Left renal pelvis (tissue), 4 donors: ENCODE measurements at places on chromosomes 16 and 17.

DNA sequence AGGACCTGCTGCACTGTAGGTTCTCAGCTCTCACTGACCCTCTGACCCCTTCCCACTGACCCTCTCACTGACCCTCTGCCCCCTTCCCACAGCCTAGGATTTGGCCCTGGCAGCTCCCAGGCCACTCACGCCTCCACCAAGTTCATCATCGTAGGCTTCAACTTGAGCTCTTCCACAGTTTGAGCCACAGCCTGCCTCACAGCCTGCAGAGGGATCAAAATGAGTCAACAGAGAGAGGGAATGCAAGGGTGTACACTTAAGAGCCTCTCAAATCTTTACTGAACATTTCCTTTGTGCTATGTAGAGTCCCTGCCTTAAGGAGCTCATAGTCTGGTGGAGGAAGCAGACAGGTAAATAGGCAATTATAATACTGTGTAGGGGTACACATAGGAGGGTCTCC, 12.1 kb downstream of the HEATR9 start:
- DNase-seq: no peak

GRCh38 chr16:10138881-10139280, 43.3 kb downstream of the GRIN2A start:
- DNase-seq: no peak

DNA sequence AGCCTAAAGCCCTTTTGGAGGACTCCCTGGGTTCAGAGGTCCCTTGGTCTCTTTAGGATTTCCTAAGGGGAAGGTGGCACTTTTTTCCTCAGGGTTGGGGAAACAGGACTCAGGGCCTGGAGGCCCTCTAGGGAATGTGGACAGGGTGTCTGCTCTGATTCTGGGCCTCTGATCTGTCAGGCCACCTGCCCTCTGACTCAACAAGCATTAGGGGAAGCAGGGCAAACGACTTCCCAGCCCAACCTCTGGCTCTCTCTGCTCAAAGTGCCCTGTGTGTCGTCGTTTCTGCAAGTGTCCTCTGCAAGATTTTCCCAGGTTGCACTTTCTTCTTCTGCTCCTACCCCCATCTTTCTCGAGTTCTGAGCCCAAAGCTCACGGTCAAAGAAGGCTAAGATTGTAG, 6.6 kb upstream of the IGFBP4 start:
- no peak for DNase-seq

DNA sequence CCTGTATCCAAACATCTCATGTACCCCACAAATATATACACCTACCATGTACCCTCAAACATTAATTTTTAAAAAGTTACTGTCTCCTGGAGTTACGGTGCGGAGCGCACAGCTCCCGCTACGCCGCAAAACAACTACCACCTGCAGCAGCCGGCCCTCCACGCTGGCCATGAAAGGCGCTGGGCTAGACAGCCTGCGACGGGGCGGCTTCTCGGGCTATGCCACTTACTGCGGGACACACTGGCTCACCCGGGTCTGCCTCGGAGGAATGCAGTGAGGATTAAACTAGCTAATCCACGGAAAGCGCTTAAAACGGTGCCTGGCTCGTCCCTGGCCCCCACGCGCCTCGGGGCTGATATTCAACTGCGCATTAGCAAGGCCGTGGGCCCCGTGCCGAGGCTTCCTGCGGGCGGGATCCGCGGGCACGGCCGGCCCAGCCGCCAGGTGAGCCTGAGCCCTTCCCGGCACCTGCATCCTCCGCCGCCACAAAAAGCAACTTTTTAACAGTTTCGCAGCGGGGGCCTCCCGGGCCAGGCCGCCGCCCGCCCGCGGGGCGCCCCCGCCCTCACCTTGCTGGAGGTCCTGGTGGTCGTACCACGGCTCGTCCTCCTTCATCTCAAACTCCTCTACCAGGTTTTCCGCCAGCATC, 633 bp downstream of the CDR2 start:
- DNase-seq: no peak

GRCh38 chr17:62625870-62626200, 1.6 kb upstream of the MRC2 start:
- DNase-seq: no peak

DNA sequence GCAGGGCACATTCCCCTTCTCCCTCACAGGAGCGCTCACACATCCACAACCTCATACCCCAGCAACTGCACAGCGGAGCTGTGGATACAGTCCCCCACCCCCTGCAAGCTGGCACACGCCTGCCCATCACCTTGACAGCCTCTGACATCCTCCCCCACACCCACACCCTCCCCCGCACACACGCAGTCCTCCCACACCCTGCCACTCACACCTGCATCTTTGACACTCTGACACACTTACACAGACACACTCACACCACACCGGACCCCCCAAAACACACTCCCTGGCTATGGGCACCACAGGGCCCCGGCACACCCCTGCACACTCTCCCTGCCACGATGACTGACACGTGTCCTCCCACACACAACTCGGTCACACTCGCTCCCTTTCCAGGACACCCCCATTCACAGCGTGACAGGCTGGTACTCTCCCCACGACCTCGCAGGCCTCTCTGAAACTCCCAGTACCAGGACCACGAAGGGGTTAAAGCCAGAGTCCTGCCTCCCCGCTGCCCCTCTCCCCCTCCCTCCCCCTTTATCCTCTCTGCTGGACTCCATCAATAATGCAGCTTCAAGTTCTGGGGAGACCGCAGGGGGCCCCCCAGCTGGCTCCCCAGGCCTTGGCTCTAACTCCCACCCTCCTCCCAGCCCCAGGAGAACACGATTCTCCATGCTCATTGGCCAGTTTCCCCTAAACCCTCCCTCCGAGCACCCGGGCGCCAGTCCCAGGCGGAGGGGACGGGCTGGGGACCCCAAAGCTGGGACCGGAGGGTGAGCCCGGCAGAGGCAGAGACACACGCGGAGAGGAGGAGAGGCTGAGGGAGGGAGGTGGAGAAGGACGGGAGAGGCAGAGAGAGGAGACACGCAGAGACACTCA, at the start of gene PPP1R1B:
TSS of gene PPP1R1B (plus strand) at position 782 of the 876 bp plus-strand sequence. CDS start 441 bp downstream, outside the sequence.
- DNase-seq: no peak

DNA sequence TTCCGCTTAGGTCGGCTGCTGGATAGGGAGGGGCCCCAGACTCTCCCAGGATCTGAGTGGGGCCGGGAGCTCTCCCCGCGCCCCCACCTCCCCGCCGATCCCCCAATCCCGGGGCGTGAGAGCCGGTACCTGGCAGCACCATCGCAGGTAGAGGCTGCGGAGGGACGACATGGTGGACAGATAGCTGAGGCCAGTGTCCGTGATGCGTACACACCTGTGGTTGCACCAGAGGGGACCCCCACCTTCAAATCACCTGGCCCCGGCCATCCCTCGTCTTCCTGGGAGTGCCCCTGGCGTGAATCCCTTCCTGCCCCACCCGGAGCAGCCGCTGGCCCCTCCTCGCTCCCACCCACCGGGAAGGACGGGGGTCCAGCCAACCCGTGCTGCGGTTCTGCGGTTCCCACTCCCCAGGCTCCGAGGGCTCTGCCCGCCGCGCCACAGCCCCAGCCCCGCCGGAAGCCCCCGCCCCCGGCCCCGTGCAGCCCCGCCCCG, 4.7 kb upstream of the WDR24 start:
- DNase-seq: no peak

DNA sequence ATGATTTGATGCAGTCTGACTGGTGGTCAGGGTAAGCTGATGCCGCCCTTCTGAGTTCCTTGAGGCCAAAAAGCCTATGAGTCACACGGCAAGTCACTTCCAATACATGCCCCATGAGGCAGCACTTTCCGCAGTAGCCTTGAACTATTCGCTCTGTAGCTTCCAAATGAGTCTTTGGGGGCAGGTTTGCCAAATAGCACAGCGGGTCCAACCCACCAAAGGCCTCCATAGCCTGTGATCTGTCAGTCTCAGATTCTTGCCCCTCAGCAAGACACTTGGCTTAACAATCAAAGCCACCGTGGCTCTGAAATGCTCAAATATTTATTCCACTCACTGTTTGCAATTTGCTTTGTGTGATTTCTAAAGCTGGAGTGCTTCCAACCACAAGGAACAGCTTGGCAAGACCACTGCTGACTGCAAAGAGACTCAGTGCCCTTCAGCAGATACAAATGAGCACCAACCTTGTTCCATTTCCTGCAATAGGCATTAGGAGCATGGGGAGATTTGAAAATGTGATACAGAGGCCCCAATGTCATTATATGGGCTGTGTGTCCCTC, 45.4 kb downstream of the CLEC19A start:
- no peak for DNase-seq

GRCh38 chr17:43920500-43921095, 13.3 kb upstream of the MPP2 start:
- DNase-seq: no peak

DNA sequence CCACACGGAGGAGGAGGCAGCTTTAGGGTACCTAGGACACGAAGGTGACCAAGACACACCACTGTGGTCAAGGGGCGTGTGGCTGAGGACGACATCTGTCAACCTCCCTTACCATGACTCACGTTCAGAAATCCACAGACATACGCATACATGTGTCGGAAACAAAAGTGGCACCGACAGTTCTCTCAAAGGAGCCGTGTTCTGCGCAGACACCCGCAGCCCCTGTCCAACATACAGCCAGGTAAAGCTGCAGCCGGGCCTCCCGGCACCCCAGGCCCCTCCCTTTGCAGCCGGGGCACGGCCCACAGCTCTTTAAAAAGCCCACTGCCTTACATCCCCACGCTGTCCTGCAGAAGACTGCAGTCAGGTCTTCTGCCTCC, 40.5 kb upstream of the KLHDC4 start:
- DNase-seq: no peak

- no peak for DNase-seq
Measured at GRCh38 chr16:55273959-55274358, 50.0 kb upstream of the IRX6 start.

DNA sequence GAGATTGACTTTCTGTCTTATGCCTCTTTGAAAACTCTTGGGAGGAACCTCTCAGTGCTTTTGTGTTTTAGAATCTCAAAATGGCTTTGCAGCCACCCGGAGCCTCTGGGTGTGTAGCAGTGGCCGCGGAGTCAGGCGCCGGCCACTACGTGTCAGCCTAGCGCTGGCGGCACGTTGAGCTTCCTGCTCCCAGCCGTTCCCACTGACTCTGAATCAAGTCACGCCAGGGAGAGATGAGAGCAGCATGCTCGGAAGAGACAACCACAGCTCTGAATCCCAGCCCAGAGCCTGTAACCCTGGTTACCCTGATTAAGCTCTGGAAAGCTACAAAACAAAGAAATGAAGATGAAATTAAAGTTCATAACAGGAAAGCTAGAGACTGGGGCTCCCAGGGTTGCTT, 97.4 kb upstream of the CACNG5 start:
- DNase-seq: no peak

DNA sequence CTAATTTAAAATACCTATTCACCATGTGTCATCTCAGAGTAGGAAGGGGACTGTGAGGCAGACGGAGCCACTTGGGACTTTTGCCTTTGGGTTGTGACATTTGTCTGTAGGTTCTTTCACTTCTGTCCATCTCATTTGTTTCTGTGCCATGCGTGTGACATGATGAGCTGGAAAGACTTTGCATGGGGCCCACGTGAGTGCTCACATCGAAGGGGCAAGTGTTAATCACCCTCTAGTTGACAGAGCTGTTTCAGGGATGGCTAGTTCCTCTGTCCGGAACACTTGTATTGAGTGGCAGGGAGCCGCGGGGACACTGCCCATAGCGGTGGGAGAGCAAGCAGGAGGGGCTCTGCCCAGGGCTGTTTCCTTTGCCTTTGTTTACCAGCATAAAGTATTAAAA, 112.0 kb downstream of the RPTOR start:
- no peak for DNase-seq

DNA sequence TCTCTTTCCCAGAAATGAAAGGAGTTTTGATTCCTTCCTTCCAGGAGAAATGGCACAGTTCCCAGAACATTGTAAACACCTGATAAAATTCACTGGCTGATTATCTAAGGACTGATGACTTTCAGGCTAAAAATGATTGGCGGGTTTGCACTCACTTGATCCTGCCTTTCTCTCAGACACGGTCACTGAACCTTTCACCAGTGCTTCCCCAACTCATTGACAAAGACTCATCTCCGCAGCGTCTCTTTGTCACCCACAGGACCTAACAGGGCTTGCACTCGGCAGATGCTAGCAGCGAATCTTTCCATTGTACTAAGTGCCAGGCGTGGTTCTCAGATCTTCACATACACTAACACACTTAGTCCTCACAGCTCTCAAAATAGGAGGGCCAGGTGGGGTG, 7.3 kb upstream of the DHRS7C start:
- DNase-seq: no peak

- DNase-seq: no peak
Measured at GRCh38 chr17:559551-560431, 154.8 kb downstream of the VPS53 start.

GRCh38 chr17:69192754-69193153, 35.9 kb downstream of the ABCA10 start:
- DNase-seq: no peak
